Activated naive CD4-positive, alpha-beta T cell (primary cell): ENCODE measurements at places on chromosomes 3 and 15.

DNA sequence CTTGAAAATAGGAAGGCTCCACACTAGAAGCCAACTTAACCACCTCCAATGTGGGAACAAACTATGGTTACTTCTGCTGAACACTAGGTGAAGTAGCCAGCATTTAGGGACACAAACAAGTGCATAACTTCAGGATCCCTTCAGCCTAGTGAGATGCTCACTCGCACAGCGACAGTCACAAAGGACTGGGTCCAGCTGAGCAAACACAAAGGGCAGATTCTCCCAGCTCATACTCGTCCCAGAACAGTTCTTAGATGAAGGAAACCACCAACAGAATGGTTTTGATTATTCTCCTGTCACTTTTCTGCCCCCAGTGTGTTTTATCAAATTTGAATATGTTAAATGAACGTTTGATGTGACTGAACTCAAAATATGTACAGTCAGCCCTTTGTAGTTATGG is 201.6 kb downstream of the KCNAB1 start:
- no peak for DNase-seq

- DNase-seq, result no peak
These were observed 89.9 kb upstream of the MEF2A start for GRCh38 chr15:99475754-99476412.

DNA sequence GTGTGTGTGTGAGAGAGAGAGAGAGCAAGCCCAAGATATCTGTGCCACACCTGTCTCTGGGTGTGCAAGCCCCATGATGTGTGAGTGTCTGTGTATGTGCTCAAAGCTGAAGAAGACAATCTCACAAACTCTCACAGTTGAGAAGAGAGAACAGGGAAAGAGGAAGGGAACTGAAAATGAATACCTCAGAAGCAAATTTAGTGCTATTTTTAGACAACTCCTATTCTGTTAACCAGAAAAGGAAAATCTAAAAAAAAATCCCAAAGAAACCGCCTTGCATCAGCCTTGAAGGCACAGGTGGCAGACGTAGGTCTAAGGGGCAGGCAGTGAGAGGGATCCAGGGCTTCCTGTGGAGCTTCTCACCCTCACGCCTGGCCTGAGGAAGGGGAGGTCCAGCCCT is 47.8 kb downstream of the ATP2B2 start:
- DNase-seq, result no peak

GRCh38 chr3:60919296-60919695 is 332.0 kb downstream of the FHIT start:
- DNase-seq, result no peak

- DNase-seq, result no peak
These were observed 268.2 kb downstream of the BCHE start for GRCh38 chr3:165568907-165569462.

DNA sequence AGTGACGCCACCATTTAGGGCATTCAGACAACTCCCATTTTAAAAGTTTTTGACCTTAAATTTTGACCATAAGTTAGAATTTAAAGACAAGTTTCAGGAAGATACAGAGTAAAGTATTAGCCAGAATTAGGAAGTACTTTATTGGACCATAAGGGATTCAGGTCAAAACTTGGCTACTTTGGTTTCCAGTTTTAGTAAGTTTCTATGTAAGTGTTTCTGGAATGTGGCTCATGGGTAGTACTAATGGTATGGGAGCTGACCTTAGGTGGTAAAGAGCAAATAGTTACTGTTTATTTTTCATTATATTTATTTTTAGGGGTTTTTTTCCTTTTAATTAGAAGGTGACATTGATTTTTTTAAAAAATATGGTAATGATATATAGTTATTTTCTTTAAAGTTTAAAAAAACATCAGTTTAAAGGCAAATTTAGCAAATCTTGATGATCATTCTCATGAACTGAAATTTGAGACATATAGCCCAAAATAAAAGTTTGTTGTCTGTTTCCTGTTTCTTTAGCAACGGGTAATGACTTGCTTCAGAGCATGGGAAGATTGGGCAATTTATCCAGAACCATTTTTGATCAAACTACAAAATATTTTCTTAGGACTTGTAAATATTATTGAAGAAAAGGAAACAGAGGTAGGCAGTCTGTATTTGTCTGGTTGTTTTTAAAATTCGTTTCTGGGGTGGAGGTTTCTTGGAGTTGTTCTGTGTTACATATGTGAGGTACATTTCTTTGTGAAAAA is 34.3 kb downstream of the U2SURP start:
- DNase-seq, result no peak

GRCh38 chr3:149600634-149601033 is 57.2 kb downstream of the WWTR1 start:
- no peak for DNase-seq

DNA sequence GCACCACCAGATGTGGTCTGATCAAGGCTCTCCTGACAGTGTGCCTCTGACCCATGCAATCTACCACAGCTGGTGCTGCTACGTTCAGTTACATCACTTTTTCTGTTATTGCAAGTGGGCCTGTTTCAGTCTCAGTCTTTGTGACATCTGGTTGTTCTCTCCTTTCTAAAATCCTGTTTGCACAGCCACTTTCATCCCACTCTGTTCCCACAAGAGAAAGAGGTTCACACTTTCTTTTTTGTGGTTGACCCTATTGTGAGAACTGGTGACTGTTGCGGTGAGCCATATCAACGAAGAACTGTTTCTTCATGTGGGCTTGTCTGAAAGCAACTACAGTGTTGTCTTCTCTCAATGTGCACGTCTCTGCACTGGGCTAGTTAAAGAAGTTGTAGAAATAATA is 342.8 kb upstream of the ARPP21 start:
- DNase-seq, result no peak

DNA sequence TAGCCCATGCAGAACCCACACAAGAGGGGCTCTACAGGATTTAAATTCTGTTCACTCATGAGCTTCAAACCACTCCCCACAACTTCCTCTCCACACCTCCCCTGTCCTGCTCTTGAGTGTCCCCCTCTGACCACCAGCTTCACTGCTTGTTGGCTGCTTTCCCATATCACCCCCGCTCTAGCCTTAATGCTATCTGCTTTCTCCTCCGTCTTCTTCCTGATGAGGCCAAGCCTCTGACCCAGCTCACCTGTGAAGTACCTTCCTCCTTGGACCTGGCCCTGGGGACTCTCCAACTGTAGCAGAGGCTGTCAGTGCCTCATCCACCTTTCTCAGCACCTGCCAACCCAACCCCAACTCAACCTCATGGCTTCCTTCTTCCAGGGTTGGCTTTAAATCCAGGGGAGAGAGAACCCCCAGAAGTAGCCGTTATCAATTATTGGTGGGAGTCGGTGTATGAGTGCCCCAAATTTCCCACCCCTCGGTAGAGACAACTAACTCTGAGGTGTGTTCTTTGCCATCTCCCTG is 174.8 kb downstream of the MINAR1 start:
- DNase-seq, result no peak

GRCh38 chr3:17830788-17831187 is 88.4 kb upstream of the TBC1D5 start:
- no peak for DNase-seq

DNA sequence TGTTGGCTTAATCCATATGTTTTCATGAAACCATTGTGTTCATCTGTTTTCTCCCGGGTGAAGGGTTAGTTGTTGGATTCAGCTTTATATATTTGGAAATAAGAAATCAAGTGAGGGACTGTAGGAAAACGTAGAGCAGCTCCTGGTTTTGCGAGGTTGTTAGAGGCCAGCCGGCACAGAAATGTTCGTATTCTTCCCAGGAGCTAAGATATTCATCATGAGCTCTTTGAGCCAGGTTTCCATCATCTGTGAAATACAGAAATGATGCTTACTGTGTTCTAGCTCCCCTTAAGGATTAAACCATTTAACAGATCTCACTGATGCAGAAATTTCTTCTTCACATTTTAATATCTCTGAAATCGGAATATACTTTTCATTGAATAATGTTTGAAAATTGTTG is 235.5 kb downstream of the PTPRG start:
- no peak for DNase-seq

DNA sequence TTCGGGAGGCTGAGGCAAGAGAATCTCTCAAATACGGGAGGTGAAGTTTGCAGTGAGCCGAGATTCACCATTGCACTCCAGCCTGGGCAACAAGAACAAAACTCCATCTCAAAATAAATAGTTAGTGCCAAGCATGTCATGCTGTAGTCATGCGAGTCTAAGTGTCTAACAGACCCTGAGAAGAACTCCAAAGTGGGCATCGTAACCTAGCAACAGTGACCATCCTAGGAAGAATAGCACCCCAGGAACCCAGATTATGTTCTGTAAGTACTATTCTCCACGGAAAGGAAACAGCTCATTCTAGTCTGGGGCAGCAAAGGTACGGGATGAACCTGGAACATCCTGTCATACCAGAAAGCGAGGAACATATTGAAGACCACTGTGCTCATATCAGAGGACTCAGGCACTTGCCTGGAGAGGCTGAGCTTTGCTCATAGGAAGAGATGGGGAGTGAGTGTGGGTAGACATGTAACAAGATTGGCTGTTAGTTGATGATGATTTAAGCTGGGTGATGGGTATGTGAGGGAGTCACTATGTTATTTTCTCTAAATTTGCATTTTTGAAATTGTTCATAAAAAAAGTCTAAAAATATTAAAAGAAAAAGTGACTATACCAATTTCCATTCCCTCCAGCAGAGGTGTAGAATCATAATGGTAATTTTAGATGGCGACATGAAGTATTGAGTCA is 31.7 kb downstream of the BCL2L10 start:
- no peak for DNase-seq

- no peak for DNase-seq
These were observed 380.2 kb downstream of the DIPK2A start for GRCh38 chr3:144351773-144352365.

DNA sequence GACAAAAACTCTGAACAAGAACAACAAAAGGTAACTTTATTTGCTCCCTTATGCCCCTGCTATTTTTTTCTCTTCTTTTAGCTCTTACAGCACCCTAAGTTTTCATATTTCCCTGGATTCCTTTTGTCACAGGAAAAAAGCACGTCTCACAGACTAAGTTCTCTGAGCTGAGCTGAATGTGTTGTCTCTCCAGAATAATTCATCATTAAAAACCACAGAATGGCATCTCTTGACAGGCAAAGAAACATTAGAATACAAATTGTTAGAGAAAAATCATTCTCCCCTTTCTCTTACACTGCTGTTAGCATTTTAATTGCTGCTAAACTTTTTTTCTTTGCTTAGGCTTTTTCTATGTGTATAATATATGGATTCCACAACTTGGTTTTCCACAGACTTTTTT is 48.7 kb upstream of the SECISBP2L start:
- DNase-seq, result no peak

GRCh38 chr3:134932035-134932434 is 137.0 kb downstream of the EPHB1 start:
- DNase-seq, result no peak

- no peak for DNase-seq
These were observed 1.0 kb upstream of the NR2E3 start for GRCh38 chr15:71809346-71809745.

- DNase-seq, result no peak
These were observed 1.6 kb upstream of the MEIS2 start for GRCh38 chr15:37101980-37102304.

GRCh38 chr3:172333042-172333377 is 115.2 kb downstream of the GHSR start:
- no peak for DNase-seq

- no peak for DNase-seq
These were observed 35.8 kb downstream of the ST8SIA2 start for GRCh38 chr15:92429378-92430068.

- DNase-seq, result no peak
These were observed 414.7 kb downstream of the EPHA3 start for GRCh38 chr3:89522155-89522554.

GRCh38 chr3:106533093-106533787 is 664.4 kb upstream of the CBLB start:
- no peak for DNase-seq

DNA sequence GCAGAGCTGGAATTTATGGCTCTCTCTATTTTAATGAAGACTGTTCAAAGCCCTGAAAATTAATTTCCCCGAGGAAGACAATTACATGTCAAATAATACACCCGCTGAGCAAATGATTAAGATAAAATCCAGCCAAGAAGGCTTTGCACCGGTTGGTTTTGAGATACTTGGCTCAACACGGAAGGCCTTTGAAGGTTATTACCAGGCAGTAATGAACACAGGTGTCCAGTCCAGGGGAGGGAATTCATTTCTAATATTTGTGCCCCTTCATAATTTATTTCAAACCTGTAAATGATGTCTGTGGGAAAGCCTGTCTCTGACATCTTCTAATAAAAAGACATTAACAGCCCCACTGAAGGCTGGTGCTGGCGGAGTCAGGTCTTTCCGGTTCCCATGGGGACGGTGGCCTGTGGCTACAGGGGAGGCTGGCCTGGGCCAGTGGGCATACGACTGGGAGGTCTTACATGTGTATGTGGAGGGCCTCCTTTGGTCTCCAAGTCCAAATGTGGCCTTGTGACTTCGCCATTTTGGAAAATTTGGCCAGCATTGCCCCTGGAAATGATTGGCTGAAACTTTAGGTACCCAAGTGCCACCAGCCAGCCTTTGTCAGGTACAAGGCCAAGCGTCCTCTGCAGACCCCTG is 49.9 kb upstream of the IQSEC1 start:
- DNase-seq, result no peak

GRCh38 chr15:40353697-40354096 is 2.9 kb downstream of the PHGR1 start:
- DNase-seq, result no peak

GRCh38 chr3:49803465-49804140 is 542 bp downstream of the INKA1 start:
- no peak for DNase-seq

- DNase-seq, result no peak
These were observed 184.8 kb upstream of the P2RY1 start for GRCh38 chr3:152650177-152650576.

- DNase-seq, result no peak
These were observed 1071.6 kb downstream of the PLOD2 start for GRCh38 chr3:145089337-145089736.

- no peak for DNase-seq
These were observed 21.3 kb downstream of the COLQ start for GRCh38 chr3:15500107-15500724.

- no peak for DNase-seq
These were observed 122.9 kb downstream of the ARRDC4 start for GRCh38 chr15:98083203-98083910.

GRCh38 chr3:136152176-136152843 is 43.8 kb downstream of the MSL2 start:
- DNase-seq, result no peak

- no peak for DNase-seq
These were observed 33.8 kb downstream of the MBNL1 start for GRCh38 chr3:152302521-152303021.

DNA sequence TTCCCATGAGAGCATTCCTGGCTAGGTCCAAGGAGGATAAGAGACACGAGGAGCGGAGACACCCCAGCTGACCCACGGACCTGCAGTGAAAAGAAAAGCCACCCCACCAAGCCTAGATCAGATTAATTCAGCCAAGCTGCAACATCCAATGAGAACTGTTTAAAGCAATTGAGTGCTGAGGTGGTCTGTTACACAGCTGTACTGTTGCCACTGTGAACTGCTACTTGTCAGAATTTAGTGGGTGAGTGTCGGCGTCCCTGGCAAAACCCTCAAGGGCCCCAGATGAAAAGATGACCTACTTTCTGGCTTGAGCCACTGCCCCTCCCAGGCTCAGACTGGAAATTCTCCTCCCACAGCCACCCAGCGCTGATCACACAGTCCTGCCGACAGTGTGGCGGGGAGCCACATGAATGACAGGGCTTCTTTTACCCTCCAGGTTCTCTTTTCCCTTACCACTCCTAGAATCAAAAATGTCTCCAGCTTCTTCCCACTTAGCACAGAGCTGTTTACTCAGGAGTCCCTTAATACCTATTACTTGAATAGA is 26.4 kb upstream of the KBTBD12 start:
- DNase-seq, result no peak

- DNase-seq, result no peak
These were observed 99.6 kb downstream of the TUSC7 start for GRCh38 chr3:116809208-116809607.
